ENCODE measurements at places on chromosomes 5 and 9.
A peak's percentile ranks its signal among the peaks of the same experiment; 100 is the strongest.

DNA sequence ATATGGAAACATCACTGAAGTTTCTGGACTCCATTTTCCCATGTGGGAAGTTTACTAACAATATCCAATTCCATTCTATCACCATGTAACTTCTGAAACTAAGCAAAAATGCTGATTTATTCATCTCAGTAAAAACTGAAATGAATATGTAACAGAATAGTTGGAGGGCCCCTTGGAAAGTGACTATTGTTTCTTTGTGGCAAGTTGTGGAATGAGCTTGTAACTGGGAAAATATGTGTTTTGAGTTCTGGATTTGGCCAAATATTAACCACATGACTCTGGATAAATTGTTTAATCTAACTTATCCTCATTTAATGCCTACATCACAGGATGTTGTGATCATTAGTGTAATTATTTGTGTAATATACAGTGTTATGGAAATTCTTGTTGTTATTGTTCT is 619.3 kb downstream of the TLE4 start:
- no peak for DNase-seq

- DNase-seq: no peak
Observed at GRCh38 chr9:96089452-96090085, 212.4 kb downstream of the HSD17B3 start.

- no peak for DNase-seq
Observed at GRCh38 chr9:132209228-132209627, 47.4 kb downstream of the NTNG2 start.

DNA sequence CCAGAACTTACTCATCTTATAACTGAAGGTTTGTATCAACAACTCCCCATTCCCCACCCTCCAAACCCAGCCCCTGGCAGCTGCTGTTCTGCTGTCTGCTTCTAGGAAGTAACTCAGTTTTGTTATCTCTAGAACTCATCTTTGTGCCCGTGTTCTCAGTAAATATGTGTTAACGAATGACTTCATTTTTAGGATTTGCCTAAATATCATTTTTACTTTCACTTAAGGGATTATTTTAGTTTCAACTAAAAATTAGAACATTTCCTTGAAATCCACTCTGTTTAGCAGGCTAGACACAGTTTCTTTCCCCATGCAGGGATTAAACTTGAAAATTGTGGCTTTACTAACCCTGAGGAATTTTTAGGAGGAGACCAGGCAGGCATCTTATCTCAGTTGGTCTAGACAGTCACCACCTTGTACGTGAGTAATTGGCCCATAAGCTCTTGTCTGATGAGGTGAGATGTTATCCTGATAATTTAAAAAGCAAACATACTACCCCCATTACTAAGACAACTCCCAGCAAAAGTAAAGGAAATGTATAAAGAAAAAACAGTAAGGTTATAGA is 68.2 kb upstream of the TNFAIP8 start:
- DNase-seq: no peak

GRCh38 chr5:65742565-65743231 is 20.7 kb downstream of the NLN start:
- DNase-seq: no peak

GRCh38 chr5:67502951-67503350 is 306.4 kb upstream of the CD180 start:
- no peak for DNase-seq

DNA sequence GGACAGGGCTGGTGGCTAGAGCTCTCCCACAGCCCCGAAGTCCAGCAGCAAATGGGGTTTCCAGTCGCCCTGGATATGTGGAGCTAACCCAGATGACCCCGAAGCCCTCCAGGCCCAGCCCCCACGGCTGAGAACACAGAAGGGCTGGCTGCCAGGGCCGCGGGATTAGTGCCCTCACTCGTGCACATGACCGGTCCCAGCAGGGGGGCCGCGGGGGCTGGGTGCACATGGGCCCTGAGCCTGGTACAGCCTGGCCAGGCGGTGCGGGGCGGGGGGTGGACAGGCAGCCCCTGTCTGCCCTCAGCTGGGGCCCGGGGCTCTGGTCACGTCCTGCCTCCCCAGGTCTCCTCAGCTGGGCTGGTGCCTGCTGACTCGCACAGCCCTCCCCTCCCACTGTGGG is 5.9 kb downstream of the SSNA1 start:
- DNase-seq: no peak

GRCh38 chr5:39558541-39558940 is 133.8 kb upstream of the DAB2 start:
- no peak for DNase-seq

GRCh38 chr9:87710443-87710842 is 15.5 kb upstream of the CTSL start:
- no peak for DNase-seq

DNA sequence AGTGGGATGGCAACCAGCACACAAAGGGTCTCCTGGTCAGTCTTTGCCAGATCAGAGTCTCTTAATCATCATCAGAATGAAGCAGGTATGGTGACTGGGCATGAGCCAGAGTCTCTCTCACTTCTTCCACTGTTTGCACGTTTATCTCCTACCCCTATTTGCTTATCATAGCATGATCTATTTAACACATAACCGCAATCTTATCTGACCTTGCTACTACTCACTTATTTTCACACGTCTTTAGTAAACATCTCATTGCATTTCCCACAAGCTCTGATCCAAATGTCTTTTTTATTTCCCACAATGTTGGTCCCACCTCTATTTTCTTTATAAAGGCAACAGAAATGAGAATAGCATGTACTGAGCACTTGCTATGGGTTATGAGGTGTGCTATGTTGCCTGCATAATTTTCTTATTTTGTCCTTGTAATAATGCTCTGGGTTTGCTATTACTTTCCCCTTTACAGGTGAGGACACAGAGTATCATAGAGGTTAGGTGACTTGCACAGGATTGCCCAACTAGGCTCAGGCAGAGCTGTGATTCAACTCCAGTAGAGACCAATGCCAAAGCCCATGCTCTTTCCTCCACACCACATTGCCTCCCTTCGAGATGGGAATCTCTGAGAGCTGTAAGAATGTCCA is 39.7 kb upstream of the IL7R start:
- no peak for DNase-seq

DNA sequence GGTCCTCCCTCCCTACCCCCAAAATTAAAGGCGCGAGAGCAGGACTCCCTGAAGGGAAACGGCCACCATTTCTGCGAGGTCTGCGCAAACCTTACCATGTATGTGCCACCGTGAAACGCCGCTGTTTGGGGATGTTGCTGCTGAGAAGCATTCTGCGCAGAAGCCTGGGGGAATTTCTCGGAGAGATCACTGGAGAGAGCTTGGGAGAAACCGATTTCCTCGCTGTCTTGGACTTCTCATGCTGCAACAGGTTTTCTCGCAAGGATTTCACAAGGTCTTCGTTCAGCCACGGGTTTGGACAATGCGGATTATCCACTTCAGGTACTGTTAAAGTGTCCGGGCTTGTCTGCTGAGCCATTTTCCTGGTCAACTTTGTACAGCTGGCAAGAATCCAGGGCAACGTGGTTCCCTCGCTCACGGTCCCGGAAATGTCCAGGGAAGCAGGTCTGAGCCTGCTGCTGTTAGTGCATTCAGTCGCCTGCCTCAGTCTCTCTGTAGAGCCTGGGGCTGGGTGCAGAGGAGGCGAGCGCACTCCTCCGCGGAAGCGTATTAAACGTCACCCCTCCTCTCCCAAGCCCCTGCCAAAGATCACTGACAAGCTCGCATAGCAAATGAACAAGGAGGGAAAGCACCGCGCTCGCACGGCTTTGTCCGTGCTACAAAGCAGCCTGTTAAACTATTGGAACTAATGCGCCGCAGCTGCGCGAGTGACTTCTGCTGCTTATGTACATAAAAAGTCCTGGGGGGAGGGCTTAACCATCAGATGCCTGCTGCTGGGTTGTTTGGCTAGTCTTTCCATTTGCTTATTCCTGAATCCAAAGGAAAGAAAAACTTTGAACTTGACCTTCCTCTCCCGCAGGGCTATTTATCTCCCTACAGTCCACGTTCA is 125.1 kb downstream of the PDE4D start:
- peak; percentile 75 for DNase-seq
